ENCODE measurements at places on chromosomes 7 and 10.

DNA sequence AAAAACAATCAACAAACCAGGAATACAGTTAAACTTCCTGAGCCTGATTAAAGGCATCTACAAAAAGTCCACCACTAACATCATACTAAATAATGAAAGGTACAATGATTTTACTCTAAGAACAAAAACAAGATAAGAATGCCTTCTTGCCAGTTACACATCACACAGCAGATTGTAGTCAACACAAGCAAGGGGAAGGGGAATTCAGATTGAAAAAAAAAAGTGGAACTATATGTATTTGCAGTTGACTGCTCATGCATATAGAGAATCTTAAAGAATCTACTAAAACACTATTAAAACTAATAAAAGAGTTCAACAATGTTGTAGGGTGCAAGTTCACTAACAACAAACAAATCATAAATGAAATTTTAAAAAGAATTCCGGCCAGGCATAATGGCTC, 28.5 kb downstream of the ZNF33B start:
- DNase-seq = no peak

DNA sequence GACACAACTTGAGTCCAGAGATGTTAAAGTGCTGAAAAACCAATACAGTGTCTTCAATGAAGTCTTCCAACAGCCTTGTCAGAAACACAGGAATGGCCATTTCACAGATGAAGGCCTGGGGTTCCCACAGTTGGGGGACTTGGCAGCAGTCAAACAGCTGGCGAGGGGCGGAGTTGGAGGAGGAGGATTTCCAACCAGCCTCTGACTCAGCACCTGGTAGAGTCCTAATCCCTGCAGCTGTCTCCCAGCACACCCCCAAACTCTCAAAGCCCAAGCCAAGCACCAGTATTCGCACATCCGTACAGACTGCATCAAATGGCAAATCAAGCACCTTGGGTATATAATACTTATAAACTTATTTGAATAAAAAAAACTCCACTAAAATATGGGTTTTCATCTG, 28.0 kb downstream of the CTBP2 start:
- DNase-seq = no peak

DNA sequence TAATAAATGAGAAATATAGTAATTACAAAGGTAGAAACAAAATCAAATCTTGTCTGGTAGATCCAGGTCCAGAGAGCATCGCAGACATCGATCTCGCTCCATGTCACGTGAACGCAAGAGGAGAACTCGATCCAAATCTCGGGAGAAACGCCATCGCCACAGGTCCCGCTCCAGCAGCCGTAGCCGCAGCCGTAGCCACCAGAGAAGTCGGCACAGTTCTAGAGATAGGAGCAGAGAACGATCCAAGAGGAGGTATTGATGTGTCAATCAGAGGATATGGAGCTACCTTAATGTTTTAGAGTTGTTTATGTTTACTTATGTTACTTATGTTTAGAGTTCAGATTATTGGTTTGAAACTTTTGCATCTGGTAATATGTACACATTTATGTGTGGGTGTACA, 57.8 kb downstream of the LUC7L2 start:
- DNase-seq = no peak

DNA sequence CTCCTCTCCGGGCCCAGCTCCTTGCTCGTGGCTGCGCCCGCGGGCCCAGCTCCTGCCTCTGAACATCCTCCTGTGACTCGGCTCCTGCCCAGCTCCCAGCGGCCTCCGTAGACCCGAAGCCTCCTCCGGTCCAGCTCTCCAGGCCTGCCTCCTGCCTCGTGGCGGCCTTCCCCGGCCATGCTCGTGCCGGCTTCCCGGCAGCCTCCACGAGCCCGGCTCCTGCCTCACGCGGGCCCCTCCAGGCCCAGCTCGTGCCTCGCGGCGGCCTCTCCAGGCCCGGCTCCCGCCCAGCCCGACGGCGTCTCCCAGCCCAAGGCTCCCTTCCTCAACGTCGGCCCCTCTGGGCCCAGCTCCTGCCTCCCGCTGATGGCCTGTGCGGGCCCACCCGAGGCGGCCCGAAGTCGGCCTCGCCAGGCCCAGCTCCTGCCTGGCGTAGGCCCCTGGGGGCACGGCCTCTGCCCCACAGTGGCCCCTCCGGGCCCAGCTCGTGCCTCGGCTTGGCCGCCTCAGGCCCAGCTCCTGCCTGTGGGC, 16.9 kb upstream of the TMEM248 start:
- DNase-seq = no peak

GRCh38 chr7:135501402-135501801, 8.5 kb downstream of the CNOT4 start:
- no peak for DNase-seq

- no peak for DNase-seq
These were observed 254.3 kb downstream of the DYNC1I1 start for GRCh38 chr7:96026611-96027010.

DNA sequence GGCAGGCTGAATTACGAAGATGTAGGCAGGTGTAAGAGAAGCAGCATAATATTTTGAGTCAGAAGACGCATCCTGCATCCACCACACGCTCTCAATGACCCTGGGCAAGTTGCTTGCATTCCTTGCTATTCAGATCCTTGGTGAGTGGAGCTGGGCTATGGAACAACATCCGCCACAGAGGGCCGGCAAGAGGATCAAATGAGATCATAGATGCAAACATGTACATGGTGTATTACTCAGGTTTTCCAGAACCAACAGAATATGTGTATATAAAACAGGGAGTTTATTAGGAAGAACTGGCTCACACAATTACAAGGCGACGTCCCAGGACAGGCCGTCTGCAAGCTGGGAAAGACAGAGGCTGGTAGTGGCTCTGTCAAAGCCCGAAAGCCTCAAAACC, 51.5 kb downstream of the ADAM12 start:
- no peak for DNase-seq

GRCh38 chr10:108655057-108655456, 1268.3 kb downstream of the XPNPEP1 start:
- DNase-seq = no peak
